K562 (cell line): ENCODE measurements at places on chromosomes 3 and 15. TPM values are rescaled to one million over a fixed set of nuclear protein-coding genes. Genes with fewer than 3 reads are reported as not detected.

DNA sequence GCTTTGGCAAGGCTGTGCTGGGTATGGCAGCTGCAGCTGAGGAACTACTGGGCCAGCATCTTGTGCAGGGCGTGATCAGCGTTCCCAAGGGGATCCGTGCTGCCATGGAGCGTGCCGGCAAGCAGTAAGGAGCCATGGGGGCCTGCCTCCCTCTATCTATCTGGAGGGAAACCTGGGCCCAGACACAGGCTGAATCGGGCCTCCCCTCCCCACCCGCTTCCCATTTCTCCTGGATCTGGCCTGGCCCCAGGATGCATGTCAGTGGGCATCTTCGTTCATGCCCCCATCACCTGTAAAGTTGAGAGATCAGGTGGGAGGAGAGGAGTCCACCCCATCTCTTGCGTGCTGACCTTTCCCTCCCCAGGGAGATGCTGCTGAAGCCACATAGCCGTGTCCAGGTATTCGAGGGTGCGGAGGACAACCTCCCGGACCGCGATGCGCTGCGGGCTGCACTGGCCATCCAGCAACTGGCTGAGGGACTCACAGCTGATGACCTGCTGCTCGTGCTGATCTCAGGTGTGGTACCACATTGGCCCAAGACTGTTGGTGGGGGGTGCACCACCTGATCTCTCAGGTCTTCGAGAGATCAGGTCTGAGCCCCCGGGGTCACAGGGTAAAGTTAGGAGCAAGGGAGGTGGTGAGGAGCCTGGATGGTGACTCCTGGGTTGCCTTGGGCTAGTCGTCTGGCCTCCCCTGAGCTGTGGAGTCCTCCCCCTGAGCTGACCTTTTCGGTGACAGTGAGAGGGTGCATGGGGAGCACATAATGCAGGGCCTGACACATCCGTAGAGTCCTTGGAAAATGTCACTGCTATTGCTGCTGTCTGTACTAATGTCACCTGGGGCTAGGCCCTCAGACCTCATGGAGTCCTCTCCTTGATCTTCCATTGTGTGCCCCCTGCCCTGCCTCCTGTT, 3.2 kb downstream of the GLYCTK start:
- no peak overlapping the region for H3K4me3 ChIP-seq
- H3K4me1 ChIP-seq, result peaks cover 13% of the 10 kb centered on the region; the same call in 2 of the 3 replicates
- DNase-seq, result no peak
- peaks cover 4% of the 10 kb centered on the region; the same call in 2 of the 3 replicates for H3K36me3 ChIP-seq
- H3K27ac ChIP-seq, result no peak overlapping the region

GRCh38 chr15:90994059-90994416, 297 bp downstream of the PRC1 start:
- peak overlapping the region; percentile 91 for H3K4me3 ChIP-seq
- peaks cover 26% of the 10 kb centered on the region; the same call in 2 of the 3 replicates for H3K36me3 ChIP-seq
- peaks cover 12% of the 10 kb centered on the region; the same call in 2 of the 3 replicates for H3K4me1 ChIP-seq
- peak overlapping the region; percentile 99 for H3K27ac ChIP-seq

DNA sequence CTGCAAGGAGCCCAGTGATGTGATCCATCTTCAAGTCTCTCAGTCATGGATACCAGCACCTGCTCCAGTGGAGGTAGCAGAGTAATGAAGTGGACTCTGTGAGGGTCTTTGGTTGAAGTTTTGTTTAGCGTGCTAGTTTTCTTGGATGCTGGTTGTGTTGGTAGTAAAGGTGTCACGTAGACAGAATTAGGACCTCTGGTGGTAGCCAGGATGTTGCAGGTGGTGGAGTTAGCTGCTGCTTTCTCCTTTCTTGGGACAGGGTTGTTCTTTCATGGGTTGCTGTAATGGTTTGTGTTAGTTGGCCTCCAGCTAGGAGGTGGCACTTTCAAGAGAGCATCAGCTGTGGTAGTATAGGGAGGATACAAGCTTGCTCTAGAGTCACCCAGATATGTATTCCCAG, 125.2 kb downstream of the ANXA2 start:
- H3K4me1 ChIP-seq, result no peaks in the 10 kb centered on the region
- DNase-seq, result no peak
- no peak overlapping the region for H3K27ac ChIP-seq
- H3K27me3 ChIP-seq, result no peaks in the 10 kb centered on the region
- H3K4me3 ChIP-seq, result no peak overlapping the region

DNA sequence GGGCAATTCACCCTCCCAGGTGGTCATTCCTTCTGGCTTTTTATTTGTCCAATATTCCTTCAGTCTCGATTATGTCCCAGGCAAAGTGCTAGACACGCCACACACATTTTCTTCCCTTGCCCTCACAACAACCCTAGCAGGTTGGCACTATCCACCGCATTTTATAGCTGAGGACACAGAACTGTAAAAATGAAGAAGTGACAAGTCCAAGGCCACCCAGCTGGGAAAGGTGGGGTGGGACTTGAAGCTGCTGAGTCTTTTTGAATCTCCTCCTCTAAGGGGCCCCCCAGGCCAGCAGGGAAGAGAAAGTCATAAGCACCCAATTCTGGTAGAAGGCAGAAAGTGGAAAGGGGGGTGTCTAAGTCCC, 60.6 kb downstream of the CEMIP start:
- H3K36me3 ChIP-seq, result no peaks in the 10 kb centered on the region
- H3K4me3 ChIP-seq, result no peak overlapping the region
- DNase-seq, result no peak

- H3K27ac ChIP-seq, result no peak overlapping the region
- H3K4me1 ChIP-seq, result no peaks in the 10 kb centered on the region
- DNase-seq, result no peak
- no peaks in the 10 kb centered on the region; the same call in 1 of the 3 replicates for H3K27me3 ChIP-seq
Measured at GRCh38 chr3:151386056-151386455, 1.5 kb upstream of the P2RY12 start.

DNA sequence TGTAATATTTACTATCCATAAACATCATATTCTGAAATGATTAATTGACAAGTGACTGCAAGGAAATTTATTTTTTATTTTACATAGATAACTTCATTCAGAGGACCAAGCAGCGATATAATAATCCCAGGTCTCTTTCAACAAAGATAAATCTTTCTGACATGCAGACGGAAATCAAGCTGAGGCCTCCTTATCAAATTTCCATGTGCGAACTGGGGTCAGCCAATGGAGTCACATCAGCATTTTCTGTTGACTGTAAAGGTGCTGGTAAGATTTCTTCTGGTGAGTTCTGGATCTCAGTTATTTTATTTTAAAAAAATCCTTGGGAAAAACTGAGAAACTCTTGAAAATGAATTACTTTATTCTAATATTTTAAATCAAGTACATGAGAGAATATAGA, 23.3 kb downstream of the SEC22A start:
- DNase-seq, result no peak
- H3K27ac ChIP-seq, result no peak overlapping the region
- 0 out of 3 replicates have a peak, but pooled peaks cover 6% of the 10 kb centered on the region for H3K36me3 ChIP-seq
- H3K27me3 ChIP-seq, result no peaks in the 10 kb centered on the region

GRCh38 chr3:127038466-127038865, 55.6 kb downstream of the PLXNA1 start:
- H3K4me3 ChIP-seq, result no peak overlapping the region
- peaks cover 32% of the 10 kb centered on the region for H3K4me1 ChIP-seq
- H3K36me3 ChIP-seq, result peaks cover 3% of the 10 kb centered on the region; the same call in 1 of the 3 replicates
- H3K27ac ChIP-seq, result no peak overlapping the region

GRCh38 chr3:183818706-183819624, 6.4 kb downstream of the MAP6D1 start:
- no peak overlapping the region for H3K27ac ChIP-seq
- DNase-seq, result no peak
- H3K36me3 ChIP-seq, result no peaks in the 10 kb centered on the region

DNA sequence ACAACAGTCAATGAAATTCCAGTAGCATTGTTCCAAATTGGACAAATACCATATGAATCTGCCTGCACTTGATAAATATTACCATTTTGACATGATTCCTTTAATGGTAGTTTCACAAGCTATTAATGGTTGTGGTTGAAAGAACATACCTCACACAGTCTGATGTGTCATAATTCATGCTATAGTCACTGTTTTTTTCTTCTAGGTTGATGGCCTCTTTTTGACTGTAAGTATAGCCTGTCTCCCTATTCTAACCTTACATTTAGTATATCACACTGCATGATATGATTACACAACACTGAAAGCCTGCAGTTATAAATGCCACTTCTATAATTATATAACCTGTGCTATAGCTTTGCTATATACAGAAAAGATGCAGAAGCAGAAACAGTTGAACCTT, 834.1 kb downstream of the NSUN3 start:
- no peak for DNase-seq
- H3K36me3 ChIP-seq, result no peaks in the 10 kb centered on the region
- H3K4me3 ChIP-seq, result no peak overlapping the region
- H3K27ac ChIP-seq, result no peak overlapping the region
- H3K27me3 ChIP-seq, result no peaks in the 10 kb centered on the region

GRCh38 chr3:47950453-47951169, 65.6 kb downstream of the MAP4 start:
- H3K36me3 ChIP-seq, result 0 out of 3 replicates have a peak, but pooled peaks cover 2% of the 10 kb centered on the region
- peaks cover 12% of the 10 kb centered on the region; the same call in 2 of the 3 replicates for H3K4me1 ChIP-seq
- no peak overlapping the region for H3K4me3 ChIP-seq
- H3K27me3 ChIP-seq, result no peaks in the 10 kb centered on the region
- no peak for DNase-seq

DNA sequence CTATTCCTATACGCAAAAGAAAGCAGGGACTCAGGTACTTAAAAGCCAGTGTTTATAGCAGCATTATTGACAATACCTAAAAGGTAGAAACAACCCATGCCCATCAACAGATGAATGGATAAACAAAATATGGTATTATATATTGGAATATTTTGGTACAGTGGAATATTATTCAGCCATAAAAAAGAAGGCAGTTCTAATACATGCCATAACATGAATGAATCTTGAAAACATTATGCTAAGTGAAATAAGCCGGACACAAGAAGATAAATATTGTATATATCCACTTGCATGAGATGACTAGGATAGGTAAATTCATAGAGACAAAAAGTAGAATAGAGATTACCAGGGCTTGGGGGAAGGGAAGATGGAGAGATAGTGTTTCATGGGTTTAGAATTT, 9.2 kb downstream of the FNDC3B start:
- no peak for DNase-seq
- H3K4me3 ChIP-seq, result no peak overlapping the region
- H3K27ac ChIP-seq, result no peak overlapping the region
- H3K36me3 ChIP-seq, result peaks cover 53% of the 10 kb centered on the region
- H3K27me3 ChIP-seq, result no peaks in the 10 kb centered on the region

DNA sequence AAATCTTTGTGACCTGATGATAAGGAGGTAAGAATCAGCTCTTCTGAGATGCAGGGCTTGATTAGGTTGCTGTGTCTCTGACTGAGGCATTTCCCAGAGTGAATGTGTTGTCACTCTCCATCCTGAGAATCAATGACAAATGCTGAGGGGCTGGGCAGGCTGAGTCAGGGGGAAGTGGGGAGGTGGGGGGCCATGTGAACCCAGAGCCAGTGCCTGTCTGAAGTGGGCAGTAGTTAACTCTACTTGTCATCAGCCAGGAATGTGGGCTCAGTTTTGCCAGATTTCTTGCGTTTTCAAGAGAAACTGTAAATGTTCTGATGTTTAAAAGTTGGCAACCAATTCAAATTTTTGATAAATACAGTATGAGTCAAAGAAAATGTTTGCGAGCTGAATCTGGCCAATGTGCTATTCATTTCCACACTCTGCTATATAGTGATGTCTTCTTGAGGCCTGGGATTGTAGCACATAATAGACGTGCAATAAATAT, 3.1 kb upstream of the BNC1 start:
- no peaks in the 10 kb centered on the region for H3K36me3 ChIP-seq
- H3K27ac ChIP-seq, result no peak overlapping the region
- DNase-seq, result no peak
- no peaks in the 10 kb centered on the region for H3K4me1 ChIP-seq

DNA sequence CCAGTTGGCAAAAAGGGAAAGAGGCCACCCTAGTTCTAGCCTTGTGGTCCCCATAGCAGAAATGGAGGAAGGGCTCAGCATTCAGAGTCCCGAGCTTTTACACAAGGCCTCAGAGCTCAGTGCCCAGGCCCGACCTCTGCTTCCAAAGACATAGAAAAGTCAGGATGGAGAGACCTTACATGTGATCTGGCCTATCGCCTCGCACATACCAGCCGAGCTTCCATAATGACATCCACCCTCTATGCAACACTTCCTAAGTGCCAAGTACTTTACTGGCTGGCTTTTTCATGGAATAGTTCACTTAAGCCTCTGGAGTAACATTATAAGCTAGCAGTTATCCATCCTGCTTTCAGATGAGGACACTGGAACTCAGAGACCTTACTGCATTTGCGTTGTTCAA, 275.9 kb downstream of the FAM43A start:
- no peak overlapping the region for H3K27ac ChIP-seq
- peaks cover 63% of the 10 kb centered on the region for H3K27me3 ChIP-seq
- H3K4me3 ChIP-seq, result no peak overlapping the region

DNA sequence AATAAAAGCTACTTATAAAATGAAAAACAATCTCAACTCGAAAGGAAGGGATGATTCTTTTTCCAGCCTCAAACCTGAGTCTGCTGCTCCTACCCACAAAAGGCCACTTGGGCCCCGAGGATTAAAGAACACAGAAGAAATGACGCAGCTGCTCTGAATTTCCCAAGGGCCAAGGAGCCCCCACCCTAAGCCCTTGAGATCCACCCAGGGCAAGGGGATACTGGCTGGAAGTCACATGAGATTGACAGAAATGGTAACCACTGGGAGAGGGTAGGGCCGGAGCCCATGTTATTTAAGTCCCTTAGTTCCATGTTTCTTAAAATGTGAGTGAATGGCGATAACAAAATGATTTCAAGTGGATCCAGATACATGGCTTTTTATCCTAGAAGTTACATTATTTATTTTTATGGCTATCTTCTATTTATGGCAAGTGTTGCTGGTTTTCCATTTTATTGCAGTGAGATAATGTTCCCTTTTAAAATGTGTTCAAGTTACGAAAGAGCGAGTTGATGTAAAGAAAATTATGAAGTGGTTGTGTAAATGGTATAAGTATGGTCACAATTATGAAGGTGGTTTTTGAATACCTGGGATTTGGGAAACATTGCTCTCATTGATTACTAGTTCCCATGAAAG, 16.8 kb downstream of the IGDCC4 start:
- H3K36me3 ChIP-seq, result no peaks in the 10 kb centered on the region
- peaks cover 18% of the 10 kb centered on the region for H3K4me1 ChIP-seq
- H3K4me3 ChIP-seq, result no peak overlapping the region
- no peak overlapping the region for H3K27ac ChIP-seq
- H3K27me3 ChIP-seq, result peaks cover 6% of the 10 kb centered on the region; the same call in 1 of the 3 replicates

DNA sequence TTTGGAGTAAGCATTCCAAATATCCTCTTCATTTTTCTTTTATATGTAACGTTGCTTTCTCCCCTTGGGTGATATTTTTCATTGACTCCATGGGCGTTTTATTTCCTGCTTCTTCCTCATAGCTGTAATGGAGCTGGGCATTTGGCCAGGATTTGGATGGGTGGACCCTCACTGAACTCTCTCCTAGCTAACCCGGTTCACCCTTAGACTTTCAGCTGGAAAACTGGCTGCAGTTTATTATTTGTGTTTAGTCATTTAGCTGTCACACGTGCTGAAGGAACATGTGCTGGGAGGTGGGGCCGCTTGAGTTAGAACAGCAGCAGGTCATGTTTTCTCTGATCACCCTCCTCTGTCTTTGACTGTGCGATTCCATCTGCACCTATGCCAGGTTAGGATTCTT, 407.6 kb downstream of the ZIC1 start:
- H3K27me3 ChIP-seq, result no peaks in the 10 kb centered on the region
- H3K27ac ChIP-seq, result no peak overlapping the region
- H3K4me1 ChIP-seq, result no peaks in the 10 kb centered on the region
- no peaks in the 10 kb centered on the region for H3K36me3 ChIP-seq

GRCh38 chr15:51133140-51133765, 38.5 kb upstream of the TNFAIP8L3 start:
- H3K4me3 ChIP-seq, result no peak overlapping the region
- no peak for DNase-seq
- H3K27ac ChIP-seq, result no peak overlapping the region
- no peaks in the 10 kb centered on the region for H3K4me1 ChIP-seq
- H3K27me3 ChIP-seq, result peaks cover 17% of the 10 kb centered on the region; the same call in 1 of the 2 replicates

PP2D1 gene
- polyA plus RNA-seq, result not detected in 2 replicates

GATM gene
- polyA plus RNA-seq, result 0.11 and 1.3 TPM in 2 replicates

IQCF2 gene
- not detected in 2 replicates for polyA plus RNA-seq

ZNF662 gene
- polyA plus RNA-seq, result 0.03 and 0.28 TPM in 2 replicates

COL8A1 gene
- not detected in 2 replicates for polyA plus RNA-seq

RUVBL1 gene
- polyA plus RNA-seq, result 103 and 113 TPM in 2 replicates
